Activated CD4-positive, alpha-beta T cell treated with anti-CD3 and anti-CD28 coated beads, Interleukin-2, amount 50 U/mL, for 24 hours (primary cell): ENCODE measurements at places on chromosomes 5 and 9.

DNA sequence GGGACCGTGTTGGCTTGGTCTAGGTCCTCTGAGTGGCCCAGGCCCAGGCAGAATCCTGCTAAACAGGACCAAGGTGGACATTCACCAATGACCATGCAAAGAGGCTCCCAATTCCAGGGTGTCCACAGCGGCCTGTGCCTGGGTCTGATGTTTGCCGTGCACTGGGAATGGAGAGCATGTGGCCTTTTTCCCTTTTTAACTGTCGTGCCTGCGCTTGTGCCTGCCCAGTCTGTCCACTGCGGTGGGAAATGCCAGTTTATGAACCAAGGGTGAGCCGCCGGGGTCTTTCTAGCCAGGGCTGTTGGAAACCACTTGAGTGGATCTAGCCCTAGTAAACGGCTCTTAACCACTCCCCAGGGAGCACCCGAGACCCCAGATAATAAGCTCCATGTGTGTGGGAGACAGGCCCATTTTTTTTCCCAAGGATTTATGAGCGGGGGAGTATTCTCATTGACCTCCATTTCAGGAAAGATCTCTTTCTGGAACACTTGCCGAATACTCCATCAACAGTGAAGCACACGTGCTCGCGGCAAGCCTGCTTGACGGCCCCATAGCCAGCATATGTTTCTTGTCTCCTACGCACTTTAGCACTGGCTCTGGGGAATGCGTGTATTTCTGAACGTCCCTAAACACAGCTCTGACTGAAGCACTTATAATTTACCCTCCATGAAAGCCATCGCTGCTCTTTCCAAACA, 93.2 kb upstream of the PHYKPL start:
- DNase-seq = no peak

- DNase-seq = no peak
These were observed 47.7 kb downstream of the ATG10 start for GRCh38 chr5:82019342-82020138.

- DNase-seq = no peak
These were observed 103.8 kb upstream of the SLC1A3 start for GRCh38 chr5:36502608-36503007.

GRCh38 chr5:68823301-68823700, 270.5 kb upstream of the SLC30A5 start:
- no peak for DNase-seq

DNA sequence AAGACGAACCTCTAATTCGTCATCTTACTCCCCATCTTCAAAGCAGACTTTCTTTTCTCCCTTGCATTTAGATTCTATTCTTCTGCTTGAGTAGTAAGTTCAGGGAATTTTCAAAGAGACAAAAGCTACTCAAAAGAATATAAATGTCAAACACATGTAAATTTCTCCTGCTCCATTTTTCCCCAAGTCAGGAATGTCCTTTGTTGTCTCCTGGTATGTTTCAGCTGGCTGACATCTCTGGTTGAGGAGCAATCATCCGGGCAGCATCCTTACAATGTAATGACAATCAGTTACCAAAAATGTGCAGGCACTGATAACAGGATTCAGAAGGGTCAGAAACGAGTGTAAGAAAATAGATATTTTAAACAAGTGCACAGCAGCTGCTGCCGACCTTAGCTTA, 47.6 kb upstream of the PPP1R2B start:
- no peak for DNase-seq

- no peak for DNase-seq
These were observed 288.2 kb upstream of the MAP3K1 start for GRCh38 chr5:56527174-56527573.

DNA sequence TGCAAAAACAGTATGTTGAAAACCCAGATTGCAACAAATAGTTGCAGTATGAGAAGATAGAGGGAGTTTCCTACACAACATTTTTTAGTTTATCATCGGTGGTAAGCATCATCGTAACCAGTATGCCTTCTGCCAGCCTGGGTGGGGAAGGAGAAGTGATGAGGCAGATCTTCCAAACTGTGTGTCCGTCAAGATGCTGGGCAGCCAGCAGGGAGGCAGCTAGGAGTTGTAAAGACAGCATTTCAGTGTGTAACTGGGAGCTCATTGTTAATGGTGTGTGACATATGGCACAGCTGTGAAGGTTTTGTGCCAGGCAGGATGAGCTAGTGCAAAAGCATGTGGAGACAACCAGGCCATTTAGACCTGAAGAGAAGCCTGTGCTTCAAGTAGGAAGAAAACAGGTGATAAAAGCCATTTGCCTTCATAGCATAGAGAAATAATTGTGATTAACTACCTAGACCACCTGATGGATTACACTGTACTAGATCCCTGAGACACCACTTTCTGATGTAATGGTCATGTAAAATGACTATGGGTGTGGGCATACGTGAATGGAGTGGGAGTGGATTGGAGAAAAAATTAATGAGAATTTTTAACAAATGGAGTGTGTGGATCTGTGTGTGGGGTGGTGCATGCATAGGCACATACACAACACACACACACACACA, 347.0 kb upstream of the ADAMTSL1 start:
- DNase-seq = no peak

DNA sequence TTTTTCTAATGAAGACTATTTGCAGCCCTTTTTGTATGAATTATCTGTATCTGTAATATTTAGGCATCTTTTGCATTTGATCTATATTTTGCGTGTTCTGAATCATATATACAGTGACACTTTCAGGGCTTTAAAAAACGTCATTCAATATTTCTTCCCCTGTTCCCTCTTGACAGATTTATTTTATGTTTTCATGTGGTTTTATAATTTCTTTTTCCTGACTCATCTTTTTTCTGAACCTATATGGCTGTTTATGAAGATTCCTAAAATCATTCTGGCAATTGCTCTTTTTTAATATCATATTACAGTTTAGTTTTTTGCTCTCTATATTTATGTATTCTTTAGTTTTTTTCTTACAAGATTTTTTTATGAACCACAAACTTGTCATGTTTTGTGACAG, 67.6 kb downstream of the SMARCA2 start:
- no peak for DNase-seq

GRCh38 chr9:124696101-124696500, 75.0 kb downstream of the NR6A1 start:
- no peak for DNase-seq

DNA sequence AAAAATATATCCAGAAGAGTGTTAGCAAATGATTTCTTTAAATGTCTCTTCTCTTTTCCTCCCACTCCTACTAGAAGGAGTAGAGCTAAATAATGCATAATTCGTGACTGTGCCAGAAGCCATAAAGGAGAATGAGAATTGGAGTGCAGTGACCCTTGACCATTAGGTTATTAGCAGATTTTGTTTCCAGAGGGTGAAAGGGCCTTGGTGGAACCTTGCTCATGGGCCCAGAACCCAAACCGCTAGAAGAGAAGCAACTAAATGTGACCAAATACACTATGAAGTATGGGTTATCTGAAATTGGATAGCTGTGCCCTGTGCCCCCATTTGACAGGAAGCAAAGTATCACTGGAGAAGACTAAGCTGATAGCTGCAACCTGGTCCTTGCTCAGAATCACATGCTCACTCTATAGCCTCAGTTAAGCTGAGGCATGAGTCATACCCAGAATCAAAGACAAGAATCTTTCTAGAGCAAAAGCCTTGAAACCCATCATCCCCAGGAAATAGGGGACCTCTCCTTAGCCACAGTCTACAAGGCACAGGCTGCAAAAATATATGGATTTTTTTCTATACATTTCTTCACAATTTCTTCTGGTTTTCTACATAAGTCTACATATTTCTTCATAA, 36.3 kb downstream of the CAPSL start:
- no peak for DNase-seq

DNA sequence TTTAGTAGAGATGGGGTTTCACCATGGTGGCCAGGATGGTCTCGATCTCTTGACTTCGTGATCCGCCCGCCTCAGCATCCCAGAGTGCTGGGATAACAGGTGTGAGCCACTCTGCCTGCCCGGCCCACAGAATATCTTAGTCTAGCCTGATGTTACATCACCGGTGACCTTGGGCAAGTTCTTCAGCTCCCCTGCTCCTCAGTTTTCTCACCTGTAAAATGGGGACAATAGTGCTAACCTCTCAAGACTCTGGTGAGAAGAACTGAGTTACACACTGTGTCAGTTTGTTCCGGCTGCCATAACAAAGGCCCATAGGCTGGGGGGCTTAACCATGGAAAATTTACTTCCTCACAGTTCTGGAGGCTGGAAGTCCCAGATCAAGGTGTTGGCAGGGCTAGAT, 12.5 kb upstream of the HABP4 start:
- DNase-seq = no peak

GRCh38 chr9:134053401-134053871, 14.4 kb downstream of the BRD3 start:
- DNase-seq = no peak

DNA sequence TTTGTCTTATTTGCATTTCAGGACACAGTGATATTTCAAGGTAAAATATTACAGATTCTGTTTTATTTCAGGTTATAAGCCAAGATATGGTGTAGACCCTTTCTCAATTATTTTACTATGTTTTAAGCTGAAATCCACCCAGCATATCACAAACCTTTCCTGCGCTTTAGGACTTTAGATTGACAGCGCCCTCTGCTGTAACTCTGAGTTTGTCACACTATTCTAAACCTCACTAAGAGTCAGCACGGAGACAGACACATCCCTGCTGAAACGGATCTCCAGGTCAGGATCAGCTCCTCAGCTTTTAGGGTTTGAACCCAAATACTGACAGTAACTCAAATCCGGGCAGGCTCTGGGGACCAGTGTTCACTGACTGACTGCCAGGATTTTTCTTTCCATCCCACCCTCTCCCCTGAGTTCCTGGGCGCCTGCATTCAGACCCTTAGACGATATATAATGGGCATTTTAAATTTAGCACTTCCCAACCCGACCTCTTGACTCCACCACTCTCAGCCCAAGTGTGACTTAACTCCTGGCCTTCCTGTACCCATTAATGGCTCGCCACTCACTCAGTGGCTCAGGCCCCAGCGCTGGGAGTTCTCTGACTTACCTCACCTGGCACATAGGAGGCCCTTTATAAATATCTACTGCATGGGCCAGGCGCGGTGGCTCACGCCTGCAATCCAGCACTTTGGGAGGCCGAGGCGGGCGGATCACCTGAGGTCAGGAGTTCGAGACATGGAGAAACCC, 33.5 kb downstream of the TLX3 start:
- peak; percentile 11 for DNase-seq
